ENCODE measurements at places on chromosomes 3 and 15.

DNA sequence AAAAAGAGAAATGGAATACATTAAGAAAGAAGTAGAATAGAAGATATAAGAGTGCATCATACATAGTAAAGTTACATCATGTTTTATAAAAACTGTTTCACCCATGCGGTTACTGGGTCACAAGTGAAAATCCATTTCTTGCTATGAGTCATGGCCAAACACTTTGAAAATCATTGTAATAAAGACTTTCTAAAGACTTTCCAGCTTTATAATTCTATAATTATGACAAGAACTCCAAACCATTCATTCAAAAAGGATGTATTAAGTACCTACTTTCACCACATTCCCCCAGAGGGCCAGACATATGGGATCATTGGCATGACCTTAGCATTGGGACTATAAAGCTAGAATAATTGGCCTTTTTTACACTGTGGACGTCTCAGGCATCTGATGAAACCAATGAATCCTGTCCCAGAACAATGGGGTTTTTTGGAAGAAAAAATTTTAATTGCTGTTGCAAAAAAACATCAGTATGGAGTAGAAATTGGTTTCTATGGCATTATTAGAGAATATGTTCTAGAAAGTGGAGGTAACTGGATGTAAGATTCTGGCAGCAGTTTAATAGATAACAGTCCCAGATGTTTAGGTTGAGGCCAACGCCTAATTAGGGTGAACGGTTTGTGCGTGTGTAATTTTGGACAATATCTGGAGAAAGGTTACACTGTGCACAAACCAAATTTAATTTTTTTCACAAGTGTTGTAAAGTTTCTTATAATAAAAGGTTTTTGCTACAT lies 3.3 kb upstream of the SKIC8 start:
- DNase-seq, result no peak

DNA sequence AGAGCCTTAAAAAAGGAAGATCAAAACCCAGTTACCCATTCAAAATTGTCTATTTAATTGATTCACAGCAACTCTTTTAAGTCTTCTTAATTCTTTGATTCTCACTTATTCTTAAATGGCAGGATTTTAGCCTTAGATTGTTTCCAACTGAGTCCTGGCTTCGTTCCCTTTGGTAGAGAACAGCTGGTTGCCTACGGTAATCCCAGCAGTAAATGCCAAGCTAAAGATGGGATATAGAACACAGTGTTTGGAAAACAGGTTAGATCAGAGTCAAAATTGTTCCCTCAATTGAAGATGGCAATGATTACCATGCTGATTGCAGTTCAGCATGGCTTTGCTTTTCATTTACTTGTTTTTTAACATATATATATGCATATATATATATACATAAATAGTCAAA lies 300.9 kb downstream of the PYDC2 start:
- no peak for DNase-seq

DNA sequence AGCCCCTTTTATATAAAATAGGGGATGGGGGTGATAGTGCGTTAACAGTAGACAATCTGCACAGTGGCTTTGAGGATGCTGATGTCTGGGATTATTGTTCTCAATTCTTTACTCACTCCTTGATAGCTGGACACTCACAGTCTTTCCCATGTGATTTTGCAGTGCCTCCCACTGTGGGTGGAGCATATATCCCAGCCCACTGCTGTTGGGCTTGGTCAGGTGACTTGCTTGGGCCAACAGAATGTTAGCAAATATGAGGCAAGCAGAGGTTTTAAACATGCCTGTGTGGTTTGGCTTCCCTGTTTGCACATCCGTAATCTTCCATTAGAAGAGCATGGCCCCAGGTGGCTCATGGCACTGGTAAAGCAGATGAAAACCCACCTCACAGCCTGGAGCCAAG lies 46.5 kb downstream of the CPA3 start:
- no peak for DNase-seq

DNA sequence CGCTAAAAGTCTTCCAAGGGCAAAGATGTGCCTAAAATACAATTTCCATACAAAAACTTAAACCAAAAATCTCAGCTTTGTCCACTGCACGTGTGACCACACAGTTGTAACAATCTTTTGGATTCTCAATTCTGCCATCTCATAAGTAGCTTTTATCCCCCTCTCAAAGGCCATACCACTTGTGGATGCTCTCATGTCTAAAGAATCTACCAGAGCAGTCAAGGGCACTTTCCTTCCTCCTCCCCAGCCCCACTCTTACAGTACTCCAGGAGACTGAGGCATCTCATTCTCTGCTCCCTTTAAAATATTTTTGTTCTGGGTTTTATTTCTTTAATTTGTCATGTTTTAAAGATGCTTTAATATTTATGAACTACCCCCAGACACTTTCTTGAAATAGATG lies 102.3 kb upstream of the PFN2 start:
- no peak for DNase-seq

DNA sequence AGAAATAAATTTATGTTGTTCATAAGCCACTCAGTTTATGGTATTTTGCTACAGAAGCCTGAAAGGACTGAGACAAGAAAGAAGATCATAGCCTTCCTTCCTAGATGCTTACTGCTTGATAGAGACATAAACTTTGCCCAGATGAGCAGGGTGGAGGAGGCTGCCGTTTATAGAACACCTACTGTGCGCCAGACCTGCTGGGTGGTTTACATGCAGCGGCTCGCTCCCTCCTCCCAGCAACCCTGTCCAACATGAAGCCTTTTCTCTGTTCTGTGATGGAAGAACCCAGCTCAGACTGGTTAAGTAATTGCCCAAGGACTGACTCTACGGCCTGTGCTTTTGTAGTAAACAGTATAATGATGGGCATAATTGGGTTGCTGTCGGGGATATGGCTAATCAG lies 37.0 kb downstream of the CORO2B start:
- no peak for DNase-seq

DNA sequence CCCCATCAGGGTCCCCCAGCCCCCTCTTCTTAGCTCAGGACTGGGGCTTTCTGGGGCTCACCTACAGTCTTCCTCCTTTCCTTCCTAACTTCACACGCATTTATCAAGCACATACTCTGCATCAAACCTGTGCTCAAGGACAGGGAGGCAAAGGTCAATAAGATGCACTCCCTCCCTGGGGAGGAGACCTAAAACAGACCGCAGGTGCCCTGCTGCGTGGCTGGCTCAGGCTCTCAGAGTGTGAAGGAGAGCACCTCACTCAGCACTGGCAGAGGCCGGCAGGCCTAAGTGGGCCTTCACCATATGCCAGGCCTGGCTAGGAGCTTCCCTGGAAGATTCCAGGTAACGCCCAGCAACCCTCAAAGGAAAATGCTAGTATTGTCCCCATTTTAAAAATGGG lies 16.5 kb downstream of the LIPC start:
- no peak for DNase-seq

Data from activated T-cell treated with anti-CD3 and anti-CD28 coated beads for 4 hours (primary cell).